Activated T-cell treated with anti-CD3 and anti-CD28 coated beads, Interleukin-2, amount 50 U/mL, for 72 hours (primary cell): ENCODE measurements at places on chromosomes 7 and 10. TPM values are rescaled to one million over a fixed set of nuclear protein-coding genes. Genes with fewer than 3 reads are reported as not detected.

SUN3 gene
- total RNA-seq = not detected

- DNase-seq = peak; percentile 82
These were observed 52.6 kb upstream of the SMNDC1 start for GRCh38 chr10:110357252-110357780.

- no peak for DNase-seq
These were observed 133.3 kb upstream of the NAMPT start for GRCh38 chr7:106418094-106418493.

CLCN1 gene
- 0.09 TPM for total RNA-seq

DNA sequence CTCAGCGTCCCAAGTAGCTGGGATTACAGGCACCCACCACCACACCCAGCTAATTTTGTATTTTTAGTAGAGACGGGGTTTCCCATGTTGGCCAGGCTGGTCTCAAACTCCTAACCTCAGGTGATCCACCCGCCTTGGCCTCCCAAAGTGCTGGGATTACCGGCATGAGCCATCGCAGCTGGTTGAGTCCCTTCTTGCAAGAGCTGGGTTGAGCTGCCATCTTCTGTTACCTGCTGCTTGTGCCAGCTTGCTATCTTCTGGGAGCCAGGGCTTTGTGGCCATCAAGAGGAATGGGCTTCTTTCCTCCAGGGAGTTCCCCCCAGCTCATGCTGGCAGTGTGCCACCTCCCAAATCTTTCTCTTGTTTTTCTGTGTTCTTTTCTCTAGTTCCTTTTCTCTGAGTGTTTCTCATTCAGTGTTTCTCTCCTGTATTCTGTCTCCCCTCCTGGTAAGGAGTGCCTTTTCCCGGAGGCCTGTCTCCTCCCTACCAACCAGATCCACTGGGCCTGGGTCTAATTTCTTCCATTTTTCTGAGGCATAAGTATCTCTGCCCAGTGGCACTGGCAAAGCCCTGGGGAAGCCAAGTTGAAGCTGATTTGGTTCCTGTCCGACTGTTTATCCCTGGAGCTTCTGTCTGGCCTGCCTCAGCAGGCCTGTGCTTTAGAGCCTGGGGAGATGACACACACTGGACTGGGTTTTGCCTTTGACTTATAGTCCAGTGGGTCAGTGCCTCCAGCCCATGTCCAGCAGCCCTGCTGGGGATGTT lies 3.7 kb downstream of the DBNL start:
- DNase-seq = no peak

DNA sequence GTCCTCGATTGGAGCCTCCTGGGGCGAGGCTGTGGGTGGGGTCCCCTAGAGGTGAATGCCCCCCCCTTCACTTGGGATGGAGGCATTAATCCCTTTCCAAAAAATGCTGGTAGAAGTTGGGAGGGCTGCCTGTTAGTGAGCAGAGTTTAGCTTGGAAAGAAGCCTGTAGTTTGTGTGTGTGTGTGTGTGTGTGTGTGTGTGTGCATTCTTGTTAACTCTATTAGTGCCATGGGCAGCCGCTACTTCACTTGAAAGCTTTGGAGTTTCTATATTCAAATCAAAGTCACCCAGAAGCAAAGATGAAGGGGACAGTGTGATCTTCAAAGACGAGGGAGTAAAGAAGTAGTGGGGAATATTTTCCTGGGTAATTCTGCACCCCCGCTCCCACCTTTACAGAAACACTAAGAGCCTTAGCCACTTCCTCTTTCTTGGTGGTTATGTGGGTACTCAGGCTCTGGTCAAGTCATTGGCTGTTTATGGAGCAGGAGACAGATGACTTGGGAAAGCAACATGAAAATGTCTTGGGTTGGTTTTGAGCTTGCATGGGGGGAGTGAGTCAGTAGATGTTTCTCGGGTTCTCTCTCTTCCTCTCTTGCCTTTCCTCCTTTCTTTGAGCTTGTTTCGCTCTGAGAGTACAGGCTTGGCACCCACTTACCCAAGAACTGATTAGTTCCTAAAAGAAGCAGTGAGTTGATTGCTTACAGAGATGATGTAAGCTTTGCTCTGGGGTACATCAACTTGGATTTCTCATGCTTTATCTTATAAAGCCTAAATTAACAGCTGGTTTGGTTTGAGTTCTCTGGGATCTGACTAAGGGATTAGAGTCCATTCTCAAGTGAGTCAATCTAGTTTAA lies 35.9 kb downstream of the TCF7L2 start:
- peak; percentile 48 for DNase-seq

ATG9B gene
- 10.1 TPM for total RNA-seq

GRCh38 chr7:85681241-85681640 lies 494.4 kb upstream of the SEMA3D start:
- no peak for DNase-seq

CDHR1 gene
- total RNA-seq = 2.2 TPM

DNA sequence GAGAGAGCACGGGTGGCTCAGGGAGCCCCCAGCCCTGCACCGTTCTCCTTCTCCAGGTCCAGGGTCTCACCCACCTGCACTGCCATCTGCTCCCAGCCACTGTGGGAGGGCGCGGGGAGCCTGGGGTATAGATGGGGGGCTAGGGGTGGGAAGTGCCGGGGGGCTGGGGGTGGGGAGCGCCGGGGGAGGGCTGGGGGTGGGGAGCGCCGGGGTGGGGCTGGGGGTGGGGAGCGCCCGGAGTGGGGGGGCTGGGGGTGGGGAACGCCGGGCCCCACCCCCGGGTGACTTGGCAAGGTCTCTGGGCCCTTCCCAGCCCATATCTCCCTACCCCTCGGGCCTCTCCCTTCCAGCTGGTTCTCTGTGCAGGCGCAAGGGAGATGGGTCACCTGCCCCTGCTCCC lies at the start of gene GRIFIN:
Gene GRIFIN, minus strand, starts transcription at position 101 of the 400 bp plus-strand sequence. Its CDS starts 15 bp downstream, at position 86.
- no peak for DNase-seq

GRCh38 chr7:108451296-108451848 lies 4.9 kb downstream of the NRCAM start:
- no peak for DNase-seq

- no peak for DNase-seq
These were observed 148.4 kb upstream of the LRGUK start for GRCh38 chr7:133978502-133979295.

CCDC146 gene
- total RNA-seq = 2.0 TPM

EGFR gene
- total RNA-seq = 0.09 TPM
